ENCODE measurements at places on chromosomes 12 and 14. TPM values are rescaled to one million over a fixed set of nuclear protein-coding genes. Genes with fewer than 3 reads are reported as not detected.

FAM222A gene
- total RNA-seq, result 2.1 TPM

DNA sequence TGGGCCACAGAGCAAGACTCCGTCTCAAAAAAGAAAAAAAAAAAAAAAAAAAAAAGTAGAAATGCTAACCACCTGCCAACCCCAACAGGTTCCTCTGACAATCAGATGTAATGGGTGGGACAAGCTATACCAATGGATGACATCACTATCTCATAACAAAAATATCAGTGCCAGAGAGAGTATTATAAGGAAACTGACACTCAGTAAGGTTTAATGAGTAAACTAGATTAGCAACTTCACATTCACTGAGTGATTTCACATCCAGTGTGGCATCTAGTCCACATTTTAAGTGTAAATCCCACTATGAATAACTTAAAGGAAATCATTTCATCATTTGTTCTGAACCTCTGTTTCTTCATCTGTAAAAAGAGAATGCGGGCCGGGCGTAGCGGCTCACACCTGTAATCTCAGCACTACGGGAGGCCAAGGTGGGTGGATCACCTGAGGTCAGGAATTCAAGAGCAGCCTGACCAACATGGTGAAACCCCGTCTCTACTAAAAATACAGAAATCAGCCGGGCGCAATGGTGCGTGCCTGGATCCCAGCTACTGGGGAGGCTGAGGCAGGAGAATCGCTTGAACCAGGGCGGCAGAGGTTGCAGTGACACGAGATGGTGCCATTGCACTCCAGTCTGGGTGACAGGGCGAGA is 1.8 kb downstream of the SART3 start:
- no peaks in the 10 kb centered on the region for H3K4me1 ChIP-seq
- DNase-seq, result no peak
- H3K4me3 ChIP-seq, result no peak overlapping the region
- H3K27me3 ChIP-seq, result no peaks in the 10 kb centered on the region
- peaks cover 1% of the 10 kb centered on the region for H3K36me3 ChIP-seq
- H3K27ac ChIP-seq, result no peak overlapping the region

GRCh38 chr12:43836475-43836989 is 651 bp downstream of the TMEM117 start:
- peak overlapping the region; percentile 84 for H3K4me3 ChIP-seq
- H3K4me1 ChIP-seq, result peaks cover 3% of the 10 kb centered on the region
- H3K27me3 ChIP-seq, result peaks cover 35% of the 10 kb centered on the region
- DNase-seq, result no peak

DNA sequence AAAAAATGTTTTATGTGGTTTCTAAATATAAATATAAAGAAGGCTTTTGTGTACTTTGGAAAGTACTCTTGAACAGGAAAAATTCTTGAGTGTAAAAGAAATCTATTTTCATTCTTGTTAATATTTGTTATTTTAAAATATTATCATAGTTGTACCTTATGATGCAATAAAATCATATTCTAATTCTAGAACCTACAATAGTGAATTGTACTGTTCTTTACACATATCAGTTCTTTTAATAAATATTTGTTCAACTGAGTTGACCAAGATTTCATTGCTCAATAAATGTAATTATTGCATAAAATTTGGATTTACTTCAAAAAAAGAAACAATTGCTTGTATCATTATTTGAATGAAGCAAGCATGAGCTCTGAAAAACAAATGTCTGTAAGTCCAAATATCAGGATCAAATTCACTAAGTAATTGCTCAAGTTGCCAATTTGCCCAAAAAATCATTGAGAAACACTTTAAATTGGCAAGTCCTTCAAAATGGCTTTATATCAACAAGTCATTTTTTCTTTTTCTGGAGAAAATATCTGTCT is 191.6 kb upstream of the SLC16A7 start:
- peak overlapping the region; percentile 12 for H3K27ac ChIP-seq
- H3K4me3 ChIP-seq, result no peak overlapping the region
- DNase-seq, result no peak
- H3K27me3 ChIP-seq, result no peaks in the 10 kb centered on the region

GRCh38 chr14:104689109-104689880 is at the start of gene INF2:
INF2 (plus strand) TSS chr14:104689618; CDS start chr14:104701366, 11,748 bp downstream.
- H3K4me1 ChIP-seq, result peaks cover 25% of the 10 kb centered on the region
- H3K36me3 ChIP-seq, result no peaks in the 10 kb centered on the region
- no peak within 1 kb of the TSS for H3K27ac ChIP-seq
- peak; percentile 77 for DNase-seq
- H3K27me3 ChIP-seq, result no peaks in the 10 kb centered on the region
- peak within 1 kb of the TSS; percentile 78 for H3K4me3 ChIP-seq

DNA sequence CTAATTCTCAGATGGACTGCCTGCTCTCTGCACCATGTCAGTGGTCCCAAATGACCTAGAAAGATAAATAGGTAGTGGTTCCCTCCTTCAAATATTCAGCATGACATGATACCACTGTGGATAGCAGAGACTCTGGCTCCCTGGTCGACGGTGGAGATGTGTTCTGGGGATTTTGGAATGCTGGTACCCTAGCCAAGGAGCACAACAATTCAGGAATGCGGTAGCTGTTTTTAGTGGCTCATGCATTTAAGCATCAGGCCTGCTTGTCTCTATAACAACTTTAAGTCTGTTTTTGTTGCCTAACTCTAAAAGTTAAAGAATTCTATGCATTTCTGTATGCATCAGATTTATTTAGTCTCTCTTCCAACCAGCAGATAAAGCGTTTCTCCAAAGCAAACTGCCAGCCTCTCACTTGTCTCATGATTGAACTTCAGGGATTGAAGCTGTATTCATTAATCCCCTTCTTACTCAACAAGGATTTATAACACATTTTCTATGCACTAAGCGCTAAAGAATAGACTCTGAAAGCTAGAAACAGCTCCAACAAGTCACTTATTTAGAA is 164.9 kb upstream of the BMP4 start:
- no peak overlapping the region for H3K4me3 ChIP-seq
- H3K27me3 ChIP-seq, result no peaks in the 10 kb centered on the region
- H3K36me3 ChIP-seq, result no peaks in the 10 kb centered on the region

DNA sequence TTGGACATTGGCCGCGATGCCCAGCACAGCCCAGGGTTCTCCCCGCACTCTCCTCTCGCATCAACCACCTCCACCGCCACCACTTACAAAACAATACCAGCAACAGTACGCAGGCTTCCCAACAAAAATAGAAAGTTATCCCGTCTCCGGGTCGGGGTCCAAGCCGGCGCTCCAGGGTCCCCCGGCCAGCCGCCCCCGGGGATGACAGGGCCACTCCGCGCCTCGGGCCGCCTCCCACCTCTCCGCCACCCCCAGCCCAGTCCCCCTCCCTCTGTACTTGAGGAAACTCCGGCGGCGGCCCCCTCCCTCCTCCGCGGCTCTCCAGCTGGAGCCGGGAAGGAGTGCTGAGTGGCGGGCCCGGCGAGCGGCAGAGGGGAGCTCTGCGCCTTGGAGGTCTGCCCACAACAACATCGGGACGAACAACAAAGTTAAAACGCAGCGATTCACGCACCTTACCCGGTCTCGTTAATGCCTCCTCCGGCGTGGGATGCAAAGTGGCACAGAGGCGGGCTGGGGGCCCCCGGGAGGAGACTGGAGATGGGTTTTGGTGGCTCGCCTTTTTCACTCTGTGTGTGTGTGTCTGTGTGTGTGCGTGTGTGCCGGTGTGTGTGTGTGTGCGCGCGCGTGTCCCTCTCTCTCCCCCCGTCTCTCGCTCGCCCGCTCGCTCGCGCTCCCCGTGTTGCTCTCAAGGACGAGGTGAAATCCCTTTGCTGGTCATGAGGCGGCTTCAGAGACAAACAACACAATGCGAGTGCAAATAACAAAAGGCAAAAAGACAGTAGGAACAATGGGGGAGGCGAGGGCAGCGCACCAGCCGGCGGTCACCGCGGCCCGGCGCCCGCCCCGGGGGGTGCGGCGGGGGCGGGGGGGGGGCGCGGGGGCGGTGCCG is 386.8 kb downstream of the BCAT1 start:
- DNase-seq, result peak; percentile 88
- peaks cover 50% of the 10 kb centered on the region for H3K4me1 ChIP-seq
- H3K4me3 ChIP-seq, result peak overlapping the region; percentile 89
- H3K27me3 ChIP-seq, result peaks cover 53% of the 10 kb centered on the region
- peak overlapping the region; percentile 80 for H3K27ac ChIP-seq
- no peaks in the 10 kb centered on the region for H3K36me3 ChIP-seq

DNA sequence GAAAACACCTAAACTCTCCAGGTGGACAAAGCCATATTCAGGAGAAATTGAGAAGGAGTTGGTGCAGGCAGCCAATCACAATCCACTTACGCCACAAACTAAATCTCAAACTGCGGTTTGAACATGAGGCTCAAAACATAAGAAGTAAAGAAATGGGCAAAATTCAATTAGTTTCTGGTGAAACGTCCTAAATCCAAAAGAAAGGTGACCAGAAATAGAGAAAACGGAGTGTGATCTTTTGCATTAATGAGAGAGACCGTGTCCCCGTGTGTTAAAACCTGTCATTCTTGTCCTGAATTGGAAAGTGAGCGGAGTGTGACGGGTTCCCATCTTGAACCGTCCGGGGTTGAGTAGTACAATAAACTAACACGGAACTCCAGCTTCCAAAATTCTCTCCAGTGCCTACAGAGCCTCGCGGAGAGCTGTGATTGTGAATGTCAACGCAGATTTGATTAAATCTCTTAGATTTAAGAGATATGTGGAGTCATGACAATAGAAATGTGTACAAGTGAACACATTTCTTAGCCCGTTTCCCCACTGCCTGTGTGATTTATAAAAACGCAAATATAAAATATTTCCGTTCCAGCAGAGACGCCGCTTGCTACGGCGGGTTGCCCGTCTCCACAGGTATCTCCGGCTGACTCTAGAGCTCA is 595 bp upstream of the METAP2 start:
- no peaks in the 10 kb centered on the region for H3K27me3 ChIP-seq
- peak overlapping the region; percentile 100 for H3K4me3 ChIP-seq
- peak; percentile 43 for DNase-seq
- peaks cover 26% of the 10 kb centered on the region for H3K36me3 ChIP-seq

DNA sequence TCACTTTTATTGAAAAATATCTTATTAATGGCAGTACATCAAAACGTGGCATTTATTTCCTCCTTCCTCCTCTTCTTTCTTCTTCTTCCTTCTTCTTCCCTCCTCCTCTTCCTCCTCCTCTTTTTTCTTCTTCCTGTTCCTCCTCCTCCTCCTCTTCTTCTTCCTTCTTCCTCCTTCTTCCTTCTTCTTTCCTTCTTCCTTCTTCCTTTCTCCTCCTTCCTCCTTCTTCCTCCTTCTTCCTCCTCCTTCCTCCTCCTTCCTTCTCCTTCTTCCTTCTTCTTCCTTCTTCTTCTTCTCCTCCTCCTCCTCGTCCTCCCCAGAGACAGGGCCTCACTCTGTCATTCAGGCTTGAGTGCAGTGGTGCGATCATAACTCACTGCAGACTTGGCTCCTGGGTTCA is 457.2 kb downstream of the AEBP2 start:
- no peak overlapping the region for H3K4me3 ChIP-seq
- no peaks in the 10 kb centered on the region for H3K27me3 ChIP-seq
- DNase-seq, result no peak

DNA sequence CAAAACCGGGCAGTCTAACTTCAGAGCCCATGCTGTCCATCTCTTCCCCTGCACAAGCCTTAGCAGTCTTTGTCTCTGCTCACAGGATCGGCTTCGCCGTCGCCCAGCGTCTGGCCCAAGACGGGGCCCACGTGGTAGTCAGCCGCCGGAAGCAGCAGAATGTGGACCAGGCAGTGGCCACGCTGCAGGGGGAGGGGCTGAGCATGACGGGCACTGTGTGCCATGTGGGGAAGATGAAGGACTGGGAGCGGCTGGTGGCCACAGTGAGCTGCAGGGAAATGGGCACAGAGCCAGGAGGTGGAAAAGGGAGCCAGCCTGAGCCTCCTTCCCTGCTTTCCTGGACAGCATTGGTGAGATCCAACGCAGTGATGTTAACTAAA is 14.2 kb upstream of the CARMIL3 start:
- 0 out of 2 replicates have a peak, but pooled peaks cover 4% of the 10 kb centered on the region for H3K27me3 ChIP-seq
- H3K27ac ChIP-seq, result no peak overlapping the region
- no peaks in the 10 kb centered on the region for H3K36me3 ChIP-seq
- H3K4me3 ChIP-seq, result no peak overlapping the region
- H3K4me1 ChIP-seq, result 0 out of 2 replicates have a peak, but pooled peaks cover 3% of the 10 kb centered on the region
- peak; percentile 40 for DNase-seq

DNA sequence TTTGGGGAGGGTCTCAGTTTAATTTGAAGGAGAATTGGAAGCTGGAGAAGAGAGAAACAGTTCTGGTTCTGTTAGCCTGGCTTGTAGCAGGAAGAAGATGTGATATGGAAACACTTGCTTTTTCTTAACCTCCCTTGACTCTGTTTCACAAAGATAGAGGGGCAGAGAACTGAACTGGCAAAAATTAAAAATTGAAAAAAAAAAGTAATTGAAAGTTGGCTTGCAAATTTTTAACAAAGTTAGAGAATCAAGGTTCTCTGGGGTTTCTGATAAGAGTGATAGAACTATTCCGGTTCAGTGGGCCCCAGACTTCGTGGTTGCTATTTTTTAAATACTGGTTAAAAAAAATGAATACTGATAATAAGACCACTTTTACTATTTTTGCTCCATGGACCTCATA is 2.8 kb downstream of the CRADD start:
- no peak overlapping the region for H3K27ac ChIP-seq
- H3K36me3 ChIP-seq, result no peaks in the 10 kb centered on the region
- no peak for DNase-seq
- no peaks in the 10 kb centered on the region for H3K27me3 ChIP-seq

DNA sequence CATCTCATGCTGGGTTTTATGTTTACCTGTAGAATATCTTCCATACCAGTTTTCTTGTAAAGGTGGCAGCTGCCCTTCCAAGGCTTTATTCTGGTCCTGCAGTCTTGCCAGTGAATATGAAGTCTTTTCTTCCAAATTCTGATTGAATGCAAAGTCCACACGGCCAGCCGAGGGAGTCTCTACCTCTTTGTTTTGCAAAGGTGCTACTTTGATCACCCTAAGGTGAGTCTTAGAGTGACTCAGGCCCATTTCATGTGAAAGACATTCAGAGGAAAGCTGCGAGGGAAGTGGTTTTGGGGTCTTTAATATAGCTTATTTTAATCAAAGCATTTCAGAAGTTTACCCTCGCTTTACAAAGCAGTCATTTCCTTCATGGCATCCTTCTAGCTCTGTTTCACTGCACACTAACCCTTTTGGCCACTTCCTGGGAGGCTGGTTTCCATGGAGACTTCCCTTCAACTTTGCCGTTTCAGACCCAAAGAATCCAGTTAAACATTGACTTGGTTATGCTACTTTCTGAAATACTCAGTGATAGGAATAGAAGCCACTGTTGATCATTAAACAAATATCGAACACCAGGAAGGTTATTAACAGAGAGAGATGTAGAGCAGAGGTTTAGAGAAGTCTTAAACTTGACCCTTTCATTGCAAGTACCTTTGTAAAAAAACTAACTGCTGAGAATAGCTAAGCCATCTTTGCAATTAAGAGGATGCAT is at the start of gene CCDC198:
CCDC198 (minus strand) TSS at position 391 of the 715 bp plus-strand sequence; CDS start at position 249, 142 bp downstream.
- DNase-seq, result peak; percentile 12
- H3K27me3 ChIP-seq, result no peaks in the 10 kb centered on the region
- H3K4me1 ChIP-seq, result peaks cover 12% of the 10 kb centered on the region
- no peak within 1 kb of the TSS for H3K27ac ChIP-seq
